ENCODE measurements at places on chromosomes 16 and 17.
A peak's percentile ranks its signal among the peaks of the same experiment; 100 is the strongest.

DNA sequence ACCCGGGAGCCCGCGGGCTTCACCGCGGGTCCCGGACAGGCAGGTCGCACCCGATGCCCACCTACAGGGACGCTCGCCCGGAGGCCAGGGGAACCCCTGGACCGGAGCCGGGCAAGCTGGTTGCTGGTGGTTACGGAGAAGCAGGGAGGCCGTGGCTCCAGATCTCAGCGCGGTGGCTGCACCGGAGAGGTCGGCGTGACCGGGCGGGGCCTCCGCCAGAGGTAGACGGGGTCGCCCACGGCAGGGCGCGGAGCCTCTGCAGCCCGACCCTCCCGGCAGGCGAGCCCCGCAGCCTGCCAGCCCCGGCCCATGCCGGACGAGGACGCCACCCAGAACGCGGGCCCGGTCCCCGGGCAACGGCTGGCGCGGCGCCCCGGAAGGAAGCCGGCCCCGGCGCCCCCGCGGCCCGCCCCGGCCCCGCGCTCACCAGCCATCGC, 341 bp downstream of the PCYT2 start:
- peaks cover 14% of the 10 kb centered on the region for H3K4me1 ChIP-seq
- H3K27ac ChIP-seq, result no peak overlapping the region
- DNase-seq, result no peak
- H3K36me3 ChIP-seq, result peaks cover 37% of the 10 kb centered on the region

- peaks cover 30% of the 10 kb centered on the region for H3K4me1 ChIP-seq
- no peak for DNase-seq
- H3K4me3 ChIP-seq, result no peak overlapping the region
- H3K27me3 ChIP-seq, result no peaks in the 10 kb centered on the region
- H3K27ac ChIP-seq, result peak overlapping the region; percentile 83
Measured at GRCh38 chr16:67878232-67878631, 5.4 kb downstream of the EDC4 start.

DNA sequence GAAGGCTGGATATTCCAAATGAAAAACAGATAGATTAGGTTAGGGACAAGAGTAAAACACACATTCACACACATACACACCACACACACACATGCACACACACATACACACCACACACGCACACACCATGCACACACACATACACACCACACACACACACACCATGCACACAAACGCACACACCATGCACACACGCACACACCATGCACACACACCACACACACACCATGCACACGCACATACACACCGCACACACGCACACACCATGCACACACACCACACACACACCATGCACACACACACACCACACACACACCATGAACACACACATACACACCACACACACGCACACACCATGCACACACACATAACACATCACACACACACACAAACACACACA, 203.7 kb upstream of the ZFHX3 start:
- no peak overlapping the region for H3K27ac ChIP-seq
- H3K4me3 ChIP-seq, result no peak overlapping the region
- no peaks in the 10 kb centered on the region for H3K36me3 ChIP-seq
- no peaks in the 10 kb centered on the region for H3K27me3 ChIP-seq

DNA sequence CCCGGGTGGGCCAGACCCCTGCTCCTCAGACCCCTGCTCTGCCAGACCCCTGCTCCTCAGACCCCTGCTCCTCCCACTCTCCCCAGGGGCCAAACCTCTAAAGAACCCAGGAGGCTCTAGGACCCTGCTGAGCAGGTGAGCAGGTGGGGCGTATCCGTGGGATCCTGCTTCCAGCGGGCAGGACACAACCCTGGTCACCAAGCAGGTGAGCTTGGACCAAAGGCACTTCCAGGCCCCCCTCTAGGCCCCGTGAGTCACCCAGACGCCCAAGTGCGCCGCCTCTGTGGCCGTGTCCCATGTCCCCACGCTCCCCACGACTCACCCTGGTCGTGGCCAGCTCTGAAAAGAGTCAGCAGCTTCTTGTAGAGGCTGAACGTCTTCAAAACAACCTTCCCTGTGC, 5.0 kb downstream of the CYBC1 start:
- no peak overlapping the region for H3K27ac ChIP-seq
- DNase-seq, result no peak
- no peaks in the 10 kb centered on the region for H3K27me3 ChIP-seq
- H3K4me1 ChIP-seq, result peaks cover 19% of the 10 kb centered on the region
- H3K4me3 ChIP-seq, result no peak overlapping the region
- H3K36me3 ChIP-seq, result peaks cover 51% of the 10 kb centered on the region

- no peaks in the 10 kb centered on the region for H3K27me3 ChIP-seq
- peaks cover 15% of the 10 kb centered on the region for H3K36me3 ChIP-seq
- peaks cover 28% of the 10 kb centered on the region for H3K4me1 ChIP-seq
- H3K4me3 ChIP-seq, result no peak overlapping the region
- no peak overlapping the region for H3K27ac ChIP-seq
Measured at GRCh38 chr17:21131137-21131536, 4.4 kb downstream of the DHRS7B start.

DNA sequence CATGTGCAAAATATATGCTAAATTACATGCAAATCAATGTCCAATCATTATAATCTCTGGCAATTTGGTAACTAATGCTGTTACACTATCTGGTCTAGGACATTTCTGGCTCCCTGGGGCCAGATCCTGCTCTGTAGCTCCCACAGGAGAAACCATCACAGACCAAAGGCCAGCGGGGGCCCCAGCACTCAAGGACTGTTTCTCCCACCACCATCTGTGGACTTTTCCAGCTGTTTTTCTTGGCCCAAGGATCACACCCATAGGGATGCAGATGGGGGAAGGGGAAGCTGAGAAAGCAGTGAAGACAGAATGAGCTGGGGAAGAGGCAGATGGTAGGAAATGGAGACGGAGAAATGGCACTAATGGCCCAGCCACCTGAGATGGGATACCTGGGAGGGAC, at the start of gene HIGD1B:
Gene HIGD1B, plus strand, starts transcription at position 298 of the 400 bp plus-strand sequence. CDS start 270 bp downstream, outside the sequence.
- H3K4me3 ChIP-seq, result no peak within 1 kb of the TSS
- H3K4me1 ChIP-seq, result peaks cover 5% of the 10 kb centered on the region

DNA sequence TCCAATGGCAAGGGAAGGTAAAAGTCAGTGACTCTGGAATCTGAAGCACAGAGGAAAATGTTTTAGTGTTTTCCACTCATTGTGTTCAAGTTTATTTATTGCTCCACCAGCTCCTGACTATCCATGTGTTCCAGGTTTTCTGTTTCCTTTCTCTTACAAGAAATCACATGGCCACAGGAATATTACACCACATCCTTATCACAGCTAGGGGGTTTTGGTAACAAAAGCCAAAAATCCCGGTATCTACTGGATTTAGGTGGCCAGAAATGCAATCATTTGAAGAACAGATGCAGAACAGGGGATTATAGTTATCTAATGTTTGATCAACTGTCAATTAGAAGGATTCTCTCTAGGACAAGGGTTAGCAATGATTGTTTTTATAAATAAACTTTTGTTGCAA, 47.9 kb downstream of the STH start:
- DNase-seq, result no peak
- H3K4me3 ChIP-seq, result no peak overlapping the region
- H3K36me3 ChIP-seq, result peaks cover 80% of the 10 kb centered on the region
- no peak overlapping the region for H3K27ac ChIP-seq
- no peaks in the 10 kb centered on the region for H3K27me3 ChIP-seq

DNA sequence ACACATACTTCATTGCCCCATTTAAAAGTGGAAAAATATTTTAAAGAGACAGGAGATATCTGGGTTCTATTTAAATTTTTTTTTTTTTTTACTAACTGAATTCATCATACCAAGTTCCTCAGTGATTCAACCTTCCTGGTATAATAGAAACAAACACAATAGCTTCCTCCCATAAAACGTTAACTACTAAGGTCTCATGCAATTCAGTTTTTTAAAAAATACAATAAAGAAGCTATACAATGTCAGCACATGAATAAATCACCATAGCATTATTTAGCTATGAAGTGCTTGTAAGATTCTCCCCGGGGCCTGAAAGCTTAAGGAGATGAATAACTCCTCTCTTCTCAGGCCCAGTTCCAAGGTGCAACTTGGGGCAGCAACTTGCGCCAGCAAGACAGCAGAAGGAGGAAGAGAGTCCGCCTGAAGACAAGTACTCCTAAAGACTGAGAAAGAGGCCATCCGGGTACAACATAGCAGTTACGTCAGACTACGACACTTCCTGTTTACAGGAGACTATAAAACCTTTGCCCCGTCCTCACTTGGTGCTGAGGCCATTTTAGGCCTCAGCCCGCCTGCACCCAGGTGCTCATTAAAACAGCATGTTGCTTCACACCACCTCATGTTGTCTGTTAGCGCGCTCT, 81.5 kb downstream of the MYO1D start:
- H3K27ac ChIP-seq, result no peak overlapping the region
- peaks cover 2% of the 10 kb centered on the region for H3K4me1 ChIP-seq
- no peak overlapping the region for H3K4me3 ChIP-seq
- H3K36me3 ChIP-seq, result no peaks in the 10 kb centered on the region
- DNase-seq, result no peak

DNA sequence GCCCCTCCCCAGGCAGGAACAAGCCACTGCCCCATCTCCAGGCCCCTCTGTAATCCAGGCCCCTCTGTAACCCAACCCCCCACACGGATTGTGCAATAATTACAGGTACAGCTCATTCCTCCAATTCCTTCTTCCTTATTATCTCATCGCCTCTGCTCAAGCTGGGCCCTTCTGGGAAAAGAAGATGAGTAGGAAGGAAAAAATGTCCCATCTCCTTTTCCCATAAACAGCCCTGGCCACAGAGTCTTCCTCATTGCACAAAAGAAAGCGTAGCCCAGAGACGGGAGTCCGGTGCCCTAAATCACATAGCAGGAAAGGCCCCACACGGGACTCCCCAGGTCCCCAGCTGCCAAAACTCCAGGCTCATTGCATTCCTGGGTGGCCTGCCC, 3.6 kb upstream of the LITAFD start:
- H3K27me3 ChIP-seq, result no peaks in the 10 kb centered on the region
- H3K27ac ChIP-seq, result peak overlapping the region; percentile 32
- H3K4me1 ChIP-seq, result peaks cover 11% of the 10 kb centered on the region
- no peak for DNase-seq
- no peak overlapping the region for H3K4me3 ChIP-seq

DNA sequence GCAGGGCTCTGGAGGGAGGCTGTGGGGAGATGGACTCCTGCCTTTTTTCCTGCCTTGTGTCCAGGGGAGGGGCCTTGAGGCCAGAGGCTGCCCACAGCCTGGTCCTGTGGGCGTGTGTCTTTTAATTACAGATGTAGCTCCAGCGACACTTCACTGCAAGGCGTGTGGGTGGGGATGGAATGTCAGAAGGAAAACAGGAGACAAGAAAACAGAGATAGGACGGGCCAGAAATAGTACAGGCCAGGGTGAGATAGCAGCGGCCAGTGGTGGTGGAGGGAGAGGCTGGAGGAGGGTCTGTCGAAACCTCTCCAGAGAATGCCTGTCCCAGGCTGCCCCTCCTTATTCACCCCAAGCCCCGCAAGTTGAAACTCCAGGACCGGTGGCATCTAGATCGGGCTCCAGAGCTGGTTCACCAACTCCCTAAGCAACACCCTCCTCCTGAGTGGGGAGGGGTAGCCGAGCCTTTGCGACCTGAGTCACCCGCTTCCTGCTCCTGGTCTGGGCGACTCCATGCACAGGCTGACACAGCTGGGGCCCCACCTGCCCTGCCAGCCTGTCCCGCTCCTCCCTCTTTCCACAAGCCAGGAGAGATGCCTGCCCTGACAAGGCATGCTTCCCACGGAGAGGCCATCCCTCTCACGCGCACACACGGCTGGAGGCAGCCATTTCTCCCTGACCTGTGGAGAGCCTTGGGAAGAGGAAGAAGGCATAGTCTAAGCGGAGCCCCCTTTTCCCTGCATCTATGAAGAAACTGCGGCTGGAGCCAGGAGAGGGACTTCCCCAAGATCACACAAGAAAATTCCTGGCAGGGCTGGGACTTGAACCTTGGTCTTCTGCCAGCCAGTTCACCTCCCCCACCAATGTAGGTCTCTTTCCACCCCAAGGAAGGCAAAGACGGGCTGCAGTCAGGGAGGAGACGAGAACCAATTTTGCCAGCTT, 6.6 kb upstream of the JUP start:
- no peak for DNase-seq
- H3K36me3 ChIP-seq, result peaks cover 3% of the 10 kb centered on the region
- H3K27ac ChIP-seq, result no peak overlapping the region
- H3K4me3 ChIP-seq, result no peak overlapping the region
- no peaks in the 10 kb centered on the region for H3K4me1 ChIP-seq

DNA sequence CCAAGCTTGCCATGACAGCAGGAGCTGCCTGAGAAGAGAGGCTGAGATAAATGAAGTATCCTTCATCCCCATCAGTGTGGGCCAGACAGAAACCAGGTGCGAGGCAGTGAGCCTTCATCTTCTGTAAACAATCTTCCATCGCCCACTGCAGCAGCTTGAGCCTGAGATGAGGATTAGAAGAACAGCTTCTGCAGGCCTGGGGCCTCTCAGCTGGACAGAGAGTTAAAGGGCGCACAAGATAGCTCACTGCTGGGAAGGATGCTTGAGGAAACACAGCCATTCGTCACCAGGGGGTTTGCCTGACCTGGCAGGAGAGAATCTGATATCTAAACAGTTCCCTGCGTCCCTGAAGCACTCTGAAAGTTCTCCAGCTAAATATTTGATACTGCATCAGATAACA, 27.1 kb downstream of the HOXB1 start:
- H3K27ac ChIP-seq, result peak overlapping the region; percentile 58
- H3K36me3 ChIP-seq, result no peaks in the 10 kb centered on the region
- no peak for DNase-seq
- no peak overlapping the region for H3K4me3 ChIP-seq
- peaks cover 11% of the 10 kb centered on the region for H3K4me1 ChIP-seq

- H3K27me3 ChIP-seq, result no peaks in the 10 kb centered on the region
- H3K27ac ChIP-seq, result peak within 1 kb of the TSS; percentile 2
- no peak within 1 kb of the TSS for H3K4me3 ChIP-seq
- no peaks in the 10 kb centered on the region for H3K36me3 ChIP-seq
- peaks cover 18% of the 10 kb centered on the region for H3K4me1 ChIP-seq
- no peak for DNase-seq
Measured at GRCh38 chr16:28538733-28539596, at the start of gene NUPR1. Gene NUPR1, minus strand, starts transcription at chr16:28538974. Its CDS starts 67 bp downstream, at chr16:28538907.

- no peak for DNase-seq
- no peak overlapping the region for H3K27ac ChIP-seq
- H3K27me3 ChIP-seq, result peaks cover 12% of the 10 kb centered on the region
- H3K4me1 ChIP-seq, result no peaks in the 10 kb centered on the region
Measured at GRCh38 chr16:6016530-6017184, 919.1 kb upstream of the EEF2KMT start.

DNA sequence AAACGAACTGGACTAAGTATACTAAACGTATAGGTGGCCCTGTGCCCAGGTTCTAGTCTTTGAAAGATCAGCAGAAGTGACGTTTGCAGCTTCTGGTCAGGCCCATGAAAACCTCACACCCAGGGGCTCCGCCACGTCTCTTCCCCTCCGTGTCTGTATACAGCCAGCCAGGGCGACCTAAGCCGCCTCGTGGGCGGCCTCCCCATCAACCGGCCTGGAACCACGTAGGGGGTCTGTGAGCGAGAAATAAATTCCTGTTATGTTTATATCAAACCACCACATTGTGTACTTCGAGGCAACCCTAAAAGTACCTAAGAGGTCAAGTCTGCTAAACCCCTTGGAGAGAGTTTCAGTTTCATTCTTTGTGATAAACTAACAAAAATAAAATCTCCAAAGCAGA, 6.8 kb downstream of the TK1 start:
- peaks cover 9% of the 10 kb centered on the region for H3K36me3 ChIP-seq
- peak overlapping the region; percentile 80 for H3K27ac ChIP-seq
- DNase-seq, result no peak
- H3K4me3 ChIP-seq, result peak overlapping the region; percentile 68

GRCh38 chr17:16583781-16584180, 14.8 kb upstream of the ZNF287 start:
- peak overlapping the region; percentile 51 for H3K27ac ChIP-seq
- peaks cover 15% of the 10 kb centered on the region for H3K4me1 ChIP-seq
- no peak for DNase-seq

Measured in effector memory CD8-positive, alpha-beta T cell (primary cell).